NCI-H2107 (cell line): ENCODE measurements at places on chromosomes 16 and 17.

DNA sequence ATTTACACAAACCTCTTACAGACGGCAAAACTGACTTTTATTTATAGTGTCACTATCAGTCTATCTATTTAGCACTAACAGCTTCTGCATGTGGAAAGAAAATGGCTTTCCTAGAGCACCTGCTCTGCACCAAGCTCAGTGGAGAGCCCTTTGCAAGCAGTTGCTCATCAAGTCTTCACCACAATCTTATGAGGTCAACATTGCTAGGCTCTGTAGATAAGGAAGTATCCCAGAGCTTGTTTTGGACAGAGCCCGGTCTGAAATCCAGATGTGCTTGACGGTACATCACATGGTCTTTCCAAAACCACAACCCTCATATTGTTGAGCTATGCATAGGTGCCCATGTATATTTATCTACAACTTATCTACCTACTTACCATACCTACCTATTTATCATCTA is 572.7 kb upstream of the CDH5 start:
- no peak for DNase-seq

- DNase-seq: no peak
Measured at GRCh38 chr16:2458887-2459646, 842 bp upstream of the TEDC2 start.

- no peak for DNase-seq
Measured at GRCh38 chr16:66459878-66460277, 32.8 kb downstream of the BEAN1 start.

DNA sequence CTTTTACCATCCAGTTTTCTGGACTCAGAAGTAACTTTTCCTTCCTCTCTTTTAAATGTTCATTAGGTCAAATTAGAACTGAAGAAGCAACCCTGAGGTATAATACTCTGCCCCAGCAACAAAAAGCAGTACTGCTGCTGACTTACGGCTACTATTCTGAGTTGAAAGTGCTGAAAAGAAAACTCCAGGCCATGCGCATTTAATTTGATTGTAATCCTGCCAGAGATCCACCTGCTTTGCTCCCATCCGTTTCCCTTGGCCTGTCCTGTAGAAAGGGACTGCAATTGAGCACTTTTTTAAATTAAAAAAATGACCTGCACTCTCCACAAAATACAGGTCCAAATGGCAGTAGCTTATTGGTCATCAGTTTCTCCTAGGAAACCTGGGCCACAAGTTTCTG is 61.6 kb downstream of the PITPNC1 start:
- no peak for DNase-seq

GRCh38 chr16:24149102-24149501 is 107.0 kb upstream of the CACNG3 start:
- DNase-seq: no peak

DNA sequence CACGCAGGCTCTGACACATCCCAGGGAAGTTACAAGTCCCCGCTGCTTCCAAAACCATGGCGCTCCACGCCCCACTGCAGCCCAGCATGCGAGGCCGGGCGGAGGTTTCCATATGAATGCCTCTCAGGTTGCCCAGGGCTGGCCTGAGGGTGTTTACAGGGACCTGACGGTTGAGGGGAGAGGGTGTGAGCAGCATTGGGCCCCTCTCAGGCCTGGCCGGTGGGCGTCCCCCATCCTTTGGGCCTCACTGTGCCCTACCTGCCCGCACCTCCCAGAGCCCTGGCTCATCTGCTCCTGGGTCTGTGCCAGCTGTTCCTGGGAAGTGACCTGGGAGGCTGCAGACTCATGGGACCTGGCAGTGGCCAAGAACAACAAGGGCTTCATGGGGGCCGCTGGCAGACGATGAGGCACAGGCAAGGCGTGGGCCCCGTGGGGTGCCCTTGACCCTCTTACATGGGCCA is 173.5 kb downstream of the C16orf95 start:
- no peak for DNase-seq
